Substantia nigra (tissue), 51 donors: ENCODE measurements at places on chromosomes 12 and 14.

- no peak for DNase-seq
Observed at GRCh38 chr14:58276208-58276607, 22.1 kb upstream of the ARID4A start.

DNA sequence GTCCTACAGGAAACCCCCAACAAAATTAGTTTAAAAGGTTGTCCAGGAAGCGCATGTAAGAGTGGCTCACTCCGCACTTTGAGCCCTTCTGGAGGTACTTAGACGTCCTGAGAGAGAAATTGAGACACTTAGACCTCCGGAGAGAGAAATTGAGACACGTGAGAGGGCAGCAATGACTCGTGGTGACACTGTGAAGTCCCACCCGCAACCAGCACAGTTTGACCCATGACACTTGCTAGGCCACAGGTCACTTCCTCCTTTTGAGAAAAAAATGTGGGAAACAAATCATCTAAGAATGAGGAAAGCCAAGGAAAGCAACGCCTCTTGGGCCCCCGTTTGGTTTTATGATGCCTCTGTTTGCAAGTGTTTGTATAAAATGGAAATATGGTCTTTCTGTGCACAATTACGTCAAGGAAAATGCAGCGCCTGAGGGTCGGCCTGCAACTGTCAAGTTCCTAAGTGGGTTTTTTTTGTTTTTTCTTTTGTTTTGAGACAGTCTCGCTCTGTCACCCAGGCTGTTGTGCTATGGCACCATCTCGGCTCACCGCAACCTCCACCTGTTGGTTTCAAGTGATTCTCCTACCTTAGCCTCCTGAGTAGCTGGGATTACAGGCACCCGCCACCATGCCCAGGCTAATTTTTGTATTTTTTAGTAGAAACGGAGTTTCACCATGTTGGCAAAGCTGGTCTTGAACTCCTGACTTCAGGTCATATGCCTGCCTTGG, 13.6 kb upstream of the CDCA4 start:
- no peak for DNase-seq

- DNase-seq, result no peak
Observed at GRCh38 chr14:24182110-24182882, 6.3 kb downstream of the IPO4 start.

- DNase-seq, result no peak
Observed at GRCh38 chr12:20439626-20440025, 71.3 kb downstream of the PDE3A start.

DNA sequence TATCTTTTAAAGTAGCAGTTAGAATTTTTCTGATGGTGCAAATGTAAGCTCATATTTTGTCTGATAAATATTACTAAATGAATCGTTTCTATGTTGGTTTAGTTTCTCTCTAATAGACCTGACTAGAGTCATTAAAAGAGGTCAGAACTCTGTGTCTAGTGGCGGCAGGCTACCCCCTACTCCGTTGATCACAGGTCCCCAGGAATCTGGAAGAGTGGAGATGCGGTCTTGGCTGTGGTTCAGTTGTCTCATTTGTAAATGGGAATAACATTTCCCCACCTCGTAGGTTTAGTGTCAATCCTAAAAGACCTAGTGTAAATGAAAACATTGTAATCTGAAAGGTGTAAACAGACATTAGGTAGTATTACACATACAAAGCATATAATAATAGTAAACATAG, 4.7 kb upstream of the FOXJ2 start:
- no peak for DNase-seq

DNA sequence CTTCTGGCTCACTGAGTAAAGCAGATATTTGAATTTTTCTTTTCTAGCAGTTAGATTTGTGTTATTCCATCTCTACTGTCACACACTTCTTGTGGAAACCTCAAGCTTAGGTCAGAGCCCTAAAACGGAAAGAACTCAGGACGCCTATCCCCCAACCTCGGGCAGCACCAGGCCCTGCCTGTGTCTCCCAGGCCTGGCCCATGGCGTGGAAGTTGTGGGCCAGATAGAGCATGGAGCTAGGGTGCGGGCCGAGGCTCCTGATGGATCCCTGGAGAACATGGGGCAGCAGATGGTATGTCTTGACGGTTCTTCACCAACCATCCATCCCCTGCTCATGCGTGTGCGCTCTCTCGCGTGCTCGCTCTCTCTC, 20.6 kb downstream of the P2RX4 start:
- DNase-seq, result no peak

- DNase-seq, result no peak
Observed at GRCh38 chr14:50191499-50191898, 39.9 kb downstream of the SOS2 start.

DNA sequence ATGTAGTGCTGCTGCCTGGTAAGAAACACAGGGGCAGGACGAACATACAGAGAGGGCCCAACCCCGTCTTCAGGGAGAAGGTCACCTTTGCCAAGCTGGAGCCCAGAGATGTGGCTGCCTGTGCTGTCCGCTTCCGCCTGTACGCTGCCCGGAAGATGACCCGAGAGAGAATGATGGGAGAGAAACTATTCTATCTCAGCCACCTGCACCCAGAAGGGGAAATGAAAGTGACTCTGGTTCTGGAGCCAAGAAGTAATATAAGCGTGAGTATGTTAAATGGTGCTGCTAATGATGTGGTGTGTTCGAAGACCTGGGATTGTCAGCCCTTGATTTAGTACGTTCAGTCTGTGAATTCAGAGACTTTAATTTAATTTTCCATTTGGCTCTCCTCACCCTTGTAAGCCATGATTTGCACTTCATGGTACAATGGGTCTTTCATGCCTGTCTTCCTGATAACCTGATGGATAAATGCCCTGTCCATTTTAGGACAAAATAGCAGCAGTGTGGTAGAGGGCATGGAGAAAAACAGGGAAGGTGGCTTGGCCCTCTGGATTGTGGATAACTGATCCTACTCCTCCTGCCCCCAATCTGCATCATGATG, 318.9 kb downstream of the SNAPC1 start:
- no peak for DNase-seq

DNA sequence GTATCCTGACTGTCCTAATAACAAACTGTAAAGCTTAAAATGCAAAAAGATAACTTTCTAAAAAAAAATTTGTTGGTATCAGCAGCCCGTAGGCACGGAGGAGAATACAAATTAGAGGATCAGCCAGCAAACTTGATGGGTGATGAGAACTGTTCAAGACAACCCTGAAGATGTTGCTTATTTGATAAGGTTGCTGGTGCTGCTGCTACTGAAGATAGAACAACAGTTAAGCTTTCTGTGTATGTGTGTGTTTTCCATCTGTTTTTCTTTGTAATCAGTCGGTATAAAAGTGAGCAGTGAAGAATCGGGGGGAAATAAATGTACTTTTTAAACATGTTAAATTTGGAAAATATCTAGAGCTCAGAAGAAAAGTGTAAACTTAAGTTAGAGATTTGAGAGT, 67.4 kb upstream of the POC1B start:
- DNase-seq, result no peak

DNA sequence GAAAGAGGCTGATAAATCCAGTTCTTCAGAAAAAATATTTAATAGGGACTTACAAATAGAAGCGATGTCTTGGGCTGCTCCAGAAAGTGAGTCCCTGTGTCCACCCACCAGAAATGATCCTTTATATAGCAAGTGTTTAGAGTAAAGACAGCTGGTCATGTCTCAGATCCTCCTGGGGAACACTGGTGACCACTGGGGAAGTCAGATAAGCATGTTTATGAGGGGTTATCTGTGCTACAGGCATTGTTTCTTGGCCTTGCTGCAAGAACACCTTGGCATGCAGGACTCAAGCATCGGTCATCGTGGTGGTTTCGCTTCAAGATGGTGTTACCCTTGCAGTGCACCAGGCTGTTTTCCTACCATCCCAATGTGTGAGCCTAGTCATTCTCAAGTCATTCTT, 27.2 kb downstream of the CPM start:
- DNase-seq, result no peak

GRCh38 chr12:1305063-1305434, 289.3 kb downstream of the FBXL14 start:
- no peak for DNase-seq

GRCh38 chr12:93847517-93848474, 170.6 kb downstream of the CRADD start:
- DNase-seq, result no peak

- no peak for DNase-seq
Observed at GRCh38 chr14:103528146-103528586, 830 bp upstream of the TRMT61A start.

DNA sequence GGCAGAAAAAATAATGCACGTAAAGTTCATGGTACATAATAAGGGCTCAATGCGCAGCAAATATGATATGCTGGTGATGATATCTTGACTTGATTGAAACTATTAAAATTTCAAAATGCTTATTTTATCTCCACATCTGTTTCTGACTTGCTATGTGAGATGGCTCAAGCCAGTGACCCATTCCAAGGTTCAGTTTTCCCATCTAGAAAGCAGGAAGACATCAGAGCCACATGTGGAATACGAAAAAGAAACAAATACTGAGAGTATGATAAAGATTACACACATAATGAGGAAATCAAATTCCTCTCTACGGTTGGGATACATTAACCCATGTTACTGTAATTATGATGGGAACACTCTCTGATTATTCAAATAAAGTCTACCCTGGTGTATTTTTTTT, 24.0 kb upstream of the TSPAN11 start:
- DNase-seq, result no peak

GRCh38 chr12:78916845-78917480, 52.4 kb downstream of the SYT1 start:
- DNase-seq, result no peak

DNA sequence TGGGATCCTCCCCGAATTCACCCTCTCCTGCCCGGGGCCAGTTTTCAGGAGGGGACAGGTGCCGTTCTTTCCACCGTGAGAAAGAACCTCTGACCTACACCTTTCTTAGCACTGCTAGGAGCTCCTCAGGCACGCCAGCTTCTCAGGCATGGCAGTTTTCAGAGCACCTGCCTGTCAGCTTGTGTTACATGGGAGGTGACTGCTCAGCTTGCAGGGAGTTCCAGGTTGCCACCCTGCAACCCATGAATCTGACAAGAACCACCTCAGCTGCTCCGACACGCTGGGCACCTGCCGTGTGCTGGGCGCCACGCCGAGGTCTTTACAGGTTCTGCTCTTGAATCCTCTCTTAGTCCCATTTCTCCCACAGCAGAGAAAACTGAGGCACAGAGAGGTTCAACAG, 12.9 kb downstream of the BRI3BP start:
- DNase-seq, result no peak

- DNase-seq, result no peak
Observed at GRCh38 chr12:105504286-105504685, 173.8 kb downstream of the C12orf75 start.
